Left colon (tissue), 2 donors: ENCODE measurements at places on chromosomes 5 and 9. TPM values are rescaled to one million over a fixed set of nuclear protein-coding genes. Genes with fewer than 3 reads are reported as not detected.

The F12 gene
- total RNA-seq = 9.0 TPM

The MCTP1 gene
- total RNA-seq = 4.6 TPM

DNA sequence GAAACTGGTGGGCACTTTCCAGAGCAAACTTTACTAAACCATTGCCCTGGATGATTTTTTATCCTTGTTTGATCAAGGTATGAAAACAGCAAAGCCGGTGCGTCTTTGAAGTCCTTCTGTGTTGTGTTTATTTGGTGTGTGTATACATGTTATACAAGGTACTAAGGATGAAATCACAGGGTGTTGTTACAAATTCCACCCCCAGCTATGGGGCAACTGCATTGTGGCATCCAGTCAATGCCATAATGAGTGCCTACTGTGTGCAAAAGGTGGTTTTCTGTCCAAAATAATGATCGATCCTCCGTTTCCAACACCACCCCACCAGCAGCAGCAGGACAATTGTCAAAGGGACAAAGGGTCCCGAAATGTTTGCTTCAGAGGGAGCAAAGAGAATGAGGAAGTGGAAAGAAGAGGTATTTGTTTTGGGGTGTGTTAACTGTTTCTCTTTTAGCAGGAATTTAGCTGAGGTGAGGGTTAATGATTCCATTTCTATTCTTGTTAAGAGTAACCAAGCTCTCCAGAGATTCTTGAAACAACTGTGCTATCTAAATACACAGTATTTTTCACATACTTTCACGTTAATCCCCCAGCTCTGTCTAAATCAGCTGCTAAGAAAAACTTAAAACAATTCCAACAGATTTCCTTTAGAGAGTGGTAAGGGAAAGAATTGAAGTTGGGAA is 568.7 kb upstream of the KLF4 start:
- no peak for DNase-seq

DNA sequence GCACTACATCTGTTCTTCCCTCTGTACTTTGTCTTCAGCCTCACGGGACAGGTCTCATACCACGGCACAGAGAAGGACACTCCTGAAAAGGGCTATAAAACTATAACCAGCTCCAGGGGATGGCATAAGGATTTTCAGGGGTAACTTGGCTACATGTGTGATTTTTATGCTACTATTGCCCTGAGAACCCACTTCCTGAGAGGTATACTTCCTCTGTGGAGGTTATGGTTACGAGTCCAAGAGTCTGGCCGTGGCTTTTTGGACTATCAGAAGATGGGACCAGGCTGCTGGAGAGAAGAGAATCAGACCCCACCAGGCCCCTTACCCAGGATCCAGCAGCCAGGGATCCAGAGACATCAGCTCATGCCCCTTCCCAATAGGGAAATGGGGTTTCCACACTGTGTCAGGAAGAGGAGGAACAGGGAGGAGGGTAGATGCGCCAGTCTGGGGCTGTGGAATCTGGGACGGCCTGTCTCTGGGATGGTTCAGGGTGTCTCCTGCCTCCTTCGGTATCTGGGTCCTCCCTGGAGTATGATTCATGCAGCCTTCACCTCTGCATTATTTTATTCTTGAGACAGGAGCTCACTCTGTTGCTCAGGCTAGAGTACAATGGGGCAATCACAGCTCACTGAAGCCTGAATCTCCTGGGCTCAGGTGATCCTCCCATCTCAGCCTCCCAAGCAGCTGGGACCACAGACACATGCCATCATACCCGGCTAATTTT is 29.7 kb downstream of the WHRN start:
- DNase-seq = no peak

DNA sequence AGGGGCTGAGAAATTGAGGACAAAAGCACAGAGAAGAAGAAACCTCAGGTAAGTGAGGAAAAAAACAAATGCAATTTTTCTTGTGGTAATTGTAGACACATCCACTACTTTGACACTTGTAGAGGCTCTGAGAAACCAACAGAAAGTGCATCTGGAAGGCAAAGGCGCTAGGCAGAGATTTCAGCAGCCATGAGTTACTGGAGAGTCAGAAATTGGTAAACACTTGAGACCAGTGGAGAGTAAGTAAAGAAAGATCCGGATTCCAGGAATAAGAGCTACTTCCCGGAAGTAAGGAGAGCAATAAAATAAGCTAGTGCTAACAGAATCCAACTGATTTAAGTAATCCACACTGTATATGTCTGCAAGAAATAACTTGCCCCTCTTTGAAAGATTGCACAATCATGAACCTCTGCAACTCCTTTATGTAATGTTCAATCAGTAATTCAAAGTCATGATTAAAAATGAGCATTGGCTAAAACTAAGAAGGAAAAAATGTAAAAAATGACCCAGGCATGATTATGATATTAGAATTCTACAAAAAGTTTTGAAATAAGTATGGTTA is 382.1 kb downstream of the CDH18 start:
- DNase-seq = no peak

DNA sequence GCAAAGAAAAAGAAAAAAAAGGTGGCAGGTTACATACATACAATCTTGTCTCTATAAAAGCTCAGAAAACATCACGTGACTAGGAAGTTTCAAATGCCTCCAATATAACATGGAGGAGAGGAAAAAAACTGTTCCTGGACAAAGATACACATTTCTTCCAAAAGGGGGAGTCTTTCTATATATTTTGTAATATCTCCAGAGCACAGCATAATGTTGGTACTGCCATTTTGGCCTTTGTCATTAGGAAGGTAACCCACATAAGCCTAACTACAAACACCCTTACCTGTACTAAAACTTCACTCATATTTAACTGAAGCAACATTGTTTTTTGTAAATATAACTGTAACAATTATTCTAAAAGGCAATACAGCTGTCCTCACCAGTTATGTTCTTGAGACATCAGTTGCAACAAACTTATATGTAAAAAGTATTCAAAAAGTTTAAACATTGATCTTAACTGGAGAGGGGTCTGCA is 1.2 kb upstream of the BTF3 start:
- DNase-seq = no peak

DNA sequence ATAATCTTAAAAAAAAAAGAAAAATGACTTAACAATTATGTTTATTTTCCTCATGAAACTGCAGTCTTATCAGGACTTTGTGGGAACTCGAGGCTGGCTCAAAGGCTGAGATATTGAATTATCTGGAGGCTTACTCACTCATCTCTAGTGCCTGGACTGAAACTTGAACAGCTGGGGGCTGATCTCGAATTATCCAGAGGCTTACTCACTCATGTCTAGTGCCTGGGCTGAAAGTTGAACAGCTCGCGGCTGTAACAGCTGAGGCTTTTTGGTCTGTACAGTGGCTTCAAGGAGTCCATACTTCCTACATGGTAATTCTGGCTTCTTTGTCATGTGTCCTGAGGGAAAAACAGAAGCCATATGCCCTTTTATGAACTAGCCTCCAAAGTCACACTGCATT is 371.9 kb downstream of the CETN3 start:
- no peak for DNase-seq

DNA sequence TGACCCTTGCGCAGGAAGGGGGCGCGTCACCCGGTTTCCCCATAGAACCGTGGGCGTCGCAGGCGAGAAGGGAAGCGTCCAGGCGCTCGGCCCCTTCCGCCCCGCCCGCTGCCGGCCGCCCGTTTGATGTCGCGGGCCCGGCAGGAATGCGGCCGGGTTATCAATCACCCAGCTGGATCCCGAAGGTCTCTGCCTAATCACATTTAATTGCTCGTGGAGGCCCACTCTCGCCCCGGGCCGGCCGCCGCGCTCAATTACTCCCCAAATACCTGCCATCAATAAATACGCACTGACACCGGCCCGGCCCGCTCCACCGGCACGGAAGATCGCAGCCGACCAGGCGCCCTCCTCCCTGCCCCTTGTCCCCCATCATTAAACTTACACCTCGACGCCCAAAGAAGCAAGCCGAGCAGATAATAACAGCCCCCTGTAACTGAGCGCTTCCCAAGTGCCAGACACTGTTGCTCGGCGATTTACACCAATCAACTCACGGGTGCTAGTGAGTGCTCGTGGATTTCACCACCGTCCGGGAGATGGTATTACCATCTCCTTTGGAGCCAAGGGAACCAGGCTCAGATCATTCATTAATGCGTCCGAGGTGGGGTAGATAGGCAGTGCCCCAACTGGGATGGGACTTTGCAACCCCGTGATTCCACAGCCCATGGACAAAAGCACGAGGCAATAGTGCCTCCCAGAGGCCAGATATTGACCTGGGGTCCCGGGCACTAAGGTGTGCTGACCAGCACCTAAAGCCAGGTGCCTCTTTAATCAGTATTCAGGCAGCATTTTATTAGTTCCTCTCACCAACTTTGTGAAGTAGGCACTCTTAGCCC is 11.3 kb downstream of the MSX2 start:
- no peak for DNase-seq

The CDH9 gene
- total RNA-seq = not detected

DNA sequence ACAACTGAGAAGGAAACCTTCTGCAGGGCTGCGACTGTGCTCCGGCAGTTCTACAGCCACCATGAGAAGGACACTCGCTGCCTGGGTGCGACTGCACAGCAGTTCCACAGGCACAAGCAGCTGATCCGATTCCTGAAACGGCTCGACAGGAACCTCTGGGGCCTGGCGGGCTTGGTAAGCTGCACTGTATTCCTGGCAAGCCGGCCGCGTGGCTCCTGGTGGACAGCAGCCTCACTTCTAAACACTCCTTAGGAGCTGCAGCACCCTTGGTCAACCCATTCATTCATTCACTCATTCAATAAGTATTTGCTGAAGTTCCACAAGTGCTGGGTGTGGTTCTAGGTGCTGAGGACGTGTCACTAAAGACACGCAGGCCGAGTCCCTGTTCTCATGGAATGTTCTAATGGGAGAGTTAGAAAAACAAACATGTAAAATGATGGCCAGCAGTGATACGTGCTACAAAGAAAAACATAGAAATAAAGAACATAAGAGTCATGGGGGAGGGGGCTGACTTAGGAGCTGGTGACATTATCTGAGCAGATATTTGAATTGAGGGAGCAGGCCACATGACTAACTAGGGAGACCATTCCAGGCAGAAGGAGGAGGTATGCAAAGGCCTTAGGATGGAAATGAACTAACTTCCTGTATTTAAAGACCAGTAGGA is 6.1 kb downstream of the IL4 start:
- no peak for DNase-seq

The CCDC183 gene
- total RNA-seq = 35.1 TPM

- DNase-seq = no peak
Observed at GRCh38 chr5:38373743-38374142, 115.4 kb downstream of the EGFLAM start.

DNA sequence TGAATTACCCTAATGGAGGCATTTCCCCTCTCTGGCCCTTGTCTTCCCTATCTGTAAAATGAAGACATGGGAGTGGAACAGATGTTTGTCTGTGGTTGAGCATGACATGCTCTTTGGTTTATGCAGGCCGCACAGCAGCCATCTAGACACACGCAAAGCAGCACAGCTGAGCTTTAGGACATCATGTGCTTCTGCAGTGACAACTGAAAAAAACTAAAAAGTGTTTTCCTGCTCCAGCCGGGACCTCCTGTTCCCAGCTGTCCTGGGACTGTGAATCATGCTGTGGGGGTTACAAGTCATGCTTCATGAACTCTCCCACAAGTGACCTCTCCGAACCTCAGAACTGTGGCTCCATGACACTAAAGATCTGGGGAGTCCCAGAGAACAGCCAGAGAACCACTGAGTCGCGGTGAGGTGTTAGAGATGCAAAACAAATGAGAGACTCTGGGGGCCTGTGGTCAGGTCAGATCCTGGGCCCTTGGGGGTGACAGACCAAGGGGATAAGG is 1.7 kb downstream of the SMIM3 start:
- DNase-seq = peak; percentile 25
